Activated B cell treated with CpG ODN at 0.5 μM for 24 hours (primary cell): ENCODE measurements at places on chromosomes 7 and 10.
A peak's percentile ranks its signal among the peaks of the same experiment; 100 is the strongest.

- DNase-seq: no peak
- H3K27ac ChIP-seq: no peak overlapping the region
- H3K27me3 ChIP-seq: no peaks in the 10 kb centered on the region
- no peaks in the 10 kb centered on the region for H3K4me1 ChIP-seq
- no peak overlapping the region for H3K4me3 ChIP-seq
Observed at GRCh38 chr7:31284106-31284505, 56.4 kb downstream of the NEUROD6 start.

DNA sequence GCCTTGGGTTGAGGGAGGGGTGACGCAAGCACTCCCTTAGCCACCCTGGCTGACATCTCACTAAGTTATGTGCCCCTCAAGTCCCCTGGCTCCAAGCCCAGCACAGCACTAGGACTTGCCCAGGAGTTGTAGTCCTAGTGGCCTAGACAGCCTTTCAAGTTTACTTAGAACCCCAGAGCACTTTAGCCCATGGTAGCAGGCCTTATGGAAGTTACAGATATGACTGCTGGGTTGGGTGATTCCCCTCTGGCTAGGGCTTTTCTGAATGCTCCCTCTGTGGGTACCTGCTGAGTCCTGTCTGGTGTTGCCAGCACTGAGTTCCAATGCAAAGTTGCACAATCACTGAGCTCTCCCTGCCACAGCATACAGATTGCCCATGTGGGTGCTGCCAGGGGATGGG, 83.2 kb downstream of the AHCYL2 start:
- H3K27me3 ChIP-seq: no peaks in the 10 kb centered on the region
- no peak for DNase-seq
- no peaks in the 10 kb centered on the region for H3K4me1 ChIP-seq
- peaks cover 14% of the 10 kb centered on the region for H3K36me3 ChIP-seq
- H3K27ac ChIP-seq: no peak overlapping the region

- no peaks in the 10 kb centered on the region for H3K36me3 ChIP-seq
- H3K4me3 ChIP-seq: no peak overlapping the region
- H3K27ac ChIP-seq: no peak overlapping the region
- H3K27me3 ChIP-seq: peaks cover 8% of the 10 kb centered on the region
- DNase-seq: no peak
Observed at GRCh38 chr7:128872394-128872824, 9.8 kb downstream of the ATP6V1F start.

DNA sequence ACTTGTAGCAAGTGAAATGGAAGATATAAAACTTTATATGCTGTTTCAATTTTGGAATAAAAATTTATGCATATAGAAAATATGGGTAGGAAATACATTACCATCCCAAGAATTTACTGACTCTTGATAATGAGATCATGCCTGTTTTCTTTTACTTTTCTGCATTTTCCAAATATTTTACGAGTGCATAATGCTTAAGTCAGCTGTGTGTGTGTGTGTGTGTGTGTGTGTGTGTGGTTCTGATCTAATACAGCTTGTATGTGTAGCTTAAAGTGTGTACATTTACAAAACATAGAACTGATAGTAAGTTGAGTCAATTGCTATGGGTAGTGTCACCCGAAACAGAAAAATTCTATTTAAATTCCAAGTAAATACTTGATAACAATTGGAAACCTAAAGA, 315.9 kb upstream of the LRRN3 start:
- H3K36me3 ChIP-seq: no peaks in the 10 kb centered on the region
- no peaks in the 10 kb centered on the region for H3K27me3 ChIP-seq
- H3K4me3 ChIP-seq: no peak overlapping the region
- H3K4me1 ChIP-seq: no peaks in the 10 kb centered on the region
- no peak overlapping the region for H3K27ac ChIP-seq

- H3K4me1 ChIP-seq: peaks cover 4% of the 10 kb centered on the region
- H3K36me3 ChIP-seq: no peaks in the 10 kb centered on the region
- H3K4me3 ChIP-seq: no peak overlapping the region
- no peak for DNase-seq
- no peak overlapping the region for H3K27ac ChIP-seq
Observed at GRCh38 chr10:127052001-127052400, 144.4 kb downstream of the INSYN2A start.

GRCh38 chr7:45007571-45008328, 7.7 kb downstream of the CCM2 start:
- no peak for DNase-seq
- H3K4me3 ChIP-seq: peak overlapping the region; percentile 41
- peaks cover 25% of the 10 kb centered on the region for H3K36me3 ChIP-seq
- no peaks in the 10 kb centered on the region for H3K27me3 ChIP-seq
- peak overlapping the region; percentile 70 for H3K27ac ChIP-seq

DNA sequence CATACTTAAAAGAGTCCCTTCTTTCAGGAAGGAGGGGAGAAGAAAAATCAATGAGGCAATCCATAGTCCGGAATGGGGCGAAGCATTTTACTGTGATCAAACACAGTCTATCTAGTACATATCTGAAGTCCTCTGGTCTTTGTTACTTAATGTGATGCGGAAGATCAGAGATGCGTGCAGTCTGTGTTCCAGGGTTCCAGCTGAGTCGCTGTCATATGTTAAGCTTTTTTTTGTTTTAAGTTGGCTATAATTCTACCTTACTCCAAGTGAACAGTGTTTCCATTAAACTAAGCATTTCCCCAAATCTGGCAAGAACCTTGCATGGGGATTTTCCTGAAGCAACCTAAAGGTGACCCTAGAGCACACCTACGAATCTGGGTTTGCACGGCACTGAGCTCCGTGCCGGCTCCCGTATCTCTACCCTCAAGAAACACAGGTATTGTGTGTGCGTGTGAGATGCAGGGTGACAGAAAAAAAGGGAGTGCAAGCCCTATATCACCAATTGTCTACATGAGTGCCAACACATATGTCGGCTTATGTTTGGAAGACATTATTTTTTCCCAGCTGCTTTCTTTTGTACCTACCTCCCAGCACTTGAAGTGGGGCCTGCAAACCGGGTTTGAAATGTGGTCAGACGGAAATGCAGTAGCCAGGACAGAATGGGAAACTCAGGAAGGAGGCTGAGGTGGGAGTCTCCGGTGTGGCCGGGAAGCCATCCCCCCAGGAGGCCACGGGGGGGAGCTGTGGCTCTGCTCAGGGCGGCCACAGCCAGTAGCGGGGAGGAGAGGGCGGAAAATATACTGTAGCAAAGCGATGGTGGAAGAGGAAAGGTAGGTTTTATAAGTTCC, 435.8 kb upstream of the MGMT start:
- peaks cover 30% of the 10 kb centered on the region for H3K27me3 ChIP-seq
- H3K4me3 ChIP-seq: no peak overlapping the region
- H3K4me1 ChIP-seq: peaks cover 9% of the 10 kb centered on the region
- H3K27ac ChIP-seq: no peak overlapping the region
- no peaks in the 10 kb centered on the region for H3K36me3 ChIP-seq
- DNase-seq: no peak

DNA sequence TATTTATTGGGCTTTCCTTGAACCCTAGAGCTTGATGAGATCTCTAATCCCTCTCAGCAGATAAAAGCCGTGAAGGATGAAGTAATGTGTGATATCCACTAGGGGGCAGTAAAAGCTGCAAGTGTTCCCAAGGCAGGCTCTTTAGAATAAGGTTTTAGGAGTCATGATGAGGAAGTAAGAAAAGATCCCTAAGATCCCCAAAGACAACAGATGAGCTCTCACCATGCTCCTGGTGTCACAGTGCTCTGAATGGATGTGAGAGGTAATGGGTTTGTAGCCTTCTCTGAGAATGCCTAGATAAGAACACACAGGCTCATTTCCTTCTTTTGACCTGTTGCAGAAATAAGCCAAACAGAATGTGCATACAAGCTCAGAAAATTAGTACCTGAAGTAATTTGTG, 70.4 kb upstream of the ITPRID1 start:
- no peaks in the 10 kb centered on the region for H3K4me1 ChIP-seq
- no peak overlapping the region for H3K27ac ChIP-seq
- H3K4me3 ChIP-seq: no peak overlapping the region
- no peak for DNase-seq
- H3K27me3 ChIP-seq: peaks cover 3% of the 10 kb centered on the region

- H3K4me3 ChIP-seq: no peak overlapping the region
- H3K36me3 ChIP-seq: no peaks in the 10 kb centered on the region
- H3K27me3 ChIP-seq: peaks cover 16% of the 10 kb centered on the region
Observed at GRCh38 chr7:44305564-44306507, 19.6 kb downstream of the CAMK2B start.

DNA sequence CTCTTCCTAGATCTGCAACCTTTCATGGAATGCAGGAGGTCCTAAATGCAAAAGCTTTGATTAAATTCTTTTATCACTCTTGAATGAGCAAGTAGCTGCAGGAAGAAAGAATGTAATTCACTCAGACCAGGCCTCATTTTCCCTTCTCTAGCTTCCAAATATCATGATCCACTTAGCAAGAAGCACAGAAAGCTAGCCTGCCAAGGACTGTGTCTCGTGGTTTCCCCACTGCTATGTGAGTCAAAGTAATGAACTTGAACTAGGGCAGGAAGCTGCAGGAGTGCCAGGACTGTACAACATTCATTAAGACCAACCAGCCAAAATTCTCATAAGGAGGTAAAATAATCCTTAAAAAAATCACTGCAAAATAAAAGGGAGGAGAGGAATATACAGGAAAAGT, 379.2 kb downstream of the CALN1 start:
- H3K36me3 ChIP-seq: no peaks in the 10 kb centered on the region
- no peaks in the 10 kb centered on the region for H3K4me1 ChIP-seq
- no peaks in the 10 kb centered on the region for H3K27me3 ChIP-seq
- no peak overlapping the region for H3K4me3 ChIP-seq

DNA sequence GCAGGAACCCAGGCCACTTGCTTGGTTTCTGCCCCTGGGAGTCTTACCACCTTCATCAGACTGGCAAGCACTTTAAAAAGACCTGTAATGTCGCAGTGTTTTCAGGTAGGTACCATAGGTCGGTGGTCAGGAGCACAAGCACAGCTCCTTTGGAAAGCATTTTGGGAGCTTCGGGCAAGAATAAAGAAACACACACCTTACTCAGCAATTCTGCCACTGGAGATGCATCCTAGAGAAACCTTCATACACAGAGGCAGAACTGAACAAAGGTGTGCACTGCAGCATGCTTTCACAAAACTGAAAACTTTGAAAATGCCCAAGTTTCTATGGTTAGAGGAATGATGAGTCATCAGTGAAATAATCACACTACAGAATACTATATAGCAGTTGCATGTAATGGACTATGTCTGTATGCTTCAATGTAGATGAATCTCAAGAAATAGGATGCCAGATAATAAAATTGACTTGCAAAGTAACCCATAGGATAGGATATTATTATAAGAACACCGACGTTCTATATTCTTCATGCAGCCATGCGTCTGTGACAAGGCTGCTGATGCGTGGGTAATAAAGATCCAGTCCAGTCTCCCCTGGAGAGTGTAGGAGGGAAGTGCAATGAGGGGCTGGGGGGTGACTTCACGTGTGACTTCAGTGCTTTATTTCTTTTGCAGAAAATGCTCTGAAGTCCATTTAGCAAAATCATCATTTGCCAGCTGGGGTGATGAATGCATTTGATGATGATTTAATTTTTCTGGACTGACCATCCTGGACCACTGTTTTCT, 309.5 kb downstream of the WDR37 start:
- no peaks in the 10 kb centered on the region for H3K36me3 ChIP-seq
- peaks cover 28% of the 10 kb centered on the region for H3K27me3 ChIP-seq
- no peak for DNase-seq

DNA sequence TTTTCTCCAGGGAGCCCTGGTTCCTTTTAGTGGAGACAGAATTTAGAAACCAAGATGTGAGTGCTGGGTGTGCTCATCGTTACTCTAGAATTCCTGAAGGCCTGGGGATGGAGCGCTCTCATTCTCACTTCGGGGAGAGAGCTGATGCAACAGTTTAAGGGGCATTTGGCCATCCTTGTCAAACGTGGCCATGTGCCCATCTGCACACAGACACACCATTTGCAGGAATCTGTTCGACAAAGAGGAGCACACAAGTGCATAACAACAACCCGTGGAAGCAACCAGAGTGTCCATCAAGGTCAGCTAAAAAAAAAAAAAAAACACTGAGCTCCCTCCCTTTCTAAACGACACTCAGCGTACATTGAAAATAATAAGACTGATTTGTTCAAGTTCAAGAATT, 23.0 kb upstream of the RET start:
- no peak overlapping the region for H3K27ac ChIP-seq
- no peak overlapping the region for H3K4me3 ChIP-seq
- no peaks in the 10 kb centered on the region for H3K36me3 ChIP-seq
- peaks cover 18% of the 10 kb centered on the region for H3K27me3 ChIP-seq
- no peaks in the 10 kb centered on the region for H3K4me1 ChIP-seq
- DNase-seq: no peak

DNA sequence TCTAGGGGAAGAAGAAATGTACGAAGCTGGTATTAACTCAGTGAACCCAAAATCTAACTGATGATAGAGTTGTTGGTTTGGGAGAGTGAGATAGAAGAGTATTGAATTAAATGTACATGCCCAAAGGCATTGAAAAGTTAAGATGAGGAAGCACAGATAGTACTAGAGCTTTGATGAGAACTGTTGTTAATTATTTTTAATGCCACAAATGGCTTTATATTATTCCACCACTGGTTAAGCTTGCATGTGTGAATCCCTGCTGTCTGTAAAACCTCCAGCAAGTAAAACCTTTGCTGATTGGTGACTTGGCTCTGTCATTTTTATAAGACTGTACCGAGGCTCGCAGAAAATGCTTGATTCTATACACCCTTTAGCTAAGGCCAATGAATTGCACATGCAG, 382.7 kb upstream of the LRGUK start:
- peaks cover 5% of the 10 kb centered on the region for H3K36me3 ChIP-seq

DNA sequence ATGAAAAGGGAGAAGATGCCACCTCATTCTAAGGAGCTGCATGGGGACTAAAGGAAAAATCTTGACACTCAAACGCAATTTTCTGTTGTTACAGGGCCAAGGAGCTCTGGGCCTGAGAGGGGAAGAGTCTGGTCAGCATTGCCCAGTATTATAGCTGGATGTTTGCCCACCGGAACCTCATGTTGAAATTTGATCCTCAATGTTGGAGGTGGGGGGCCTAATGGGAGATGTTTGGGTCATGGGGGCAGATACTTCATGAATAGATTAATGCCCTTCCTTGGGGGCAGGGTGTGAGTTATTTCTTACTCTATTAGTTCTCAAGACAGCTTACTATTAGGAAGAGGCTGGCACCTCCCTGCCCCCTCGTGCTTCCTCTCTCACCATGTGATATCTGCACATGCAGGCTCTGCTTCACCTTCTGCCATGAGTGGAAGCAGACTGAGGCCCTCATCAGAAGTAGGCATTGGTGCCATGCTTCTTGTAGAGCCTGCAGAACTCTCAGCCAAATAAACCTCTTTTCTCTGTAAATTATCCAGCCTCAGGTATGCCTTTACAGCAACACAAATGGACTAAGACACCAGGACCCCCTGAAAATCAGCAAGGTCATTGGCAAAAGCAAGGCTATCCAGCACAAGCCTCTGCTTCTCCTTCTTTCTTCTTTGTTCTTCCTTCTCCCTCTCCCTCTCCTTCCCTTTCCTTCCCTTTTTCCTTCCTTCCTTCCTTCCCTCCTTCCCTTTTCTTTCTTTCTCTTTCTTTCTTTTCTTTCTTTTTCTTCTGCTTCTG, 15.1 kb downstream of the GCK start:
- peaks cover 1% of the 10 kb centered on the region for H3K27me3 ChIP-seq
- H3K4me1 ChIP-seq: no peaks in the 10 kb centered on the region
- DNase-seq: no peak
- no peaks in the 10 kb centered on the region for H3K36me3 ChIP-seq
- H3K4me3 ChIP-seq: no peak overlapping the region
- no peak overlapping the region for H3K27ac ChIP-seq

- H3K4me3 ChIP-seq: peak overlapping the region; percentile 65
- no peaks in the 10 kb centered on the region for H3K27me3 ChIP-seq
- no peak for DNase-seq
- peaks cover 97% of the 10 kb centered on the region for H3K4me1 ChIP-seq
- peaks cover 82% of the 10 kb centered on the region for H3K36me3 ChIP-seq
Observed at GRCh38 chr10:14587540-14588083, 187.1 kb downstream of the FAM107B start.
